ENCODE measurements at places on chromosomes 4 and X. TPM values are rescaled to one million over a fixed set of nuclear protein-coding genes. Genes with fewer than 3 reads are reported as not detected.

- DNase-seq = no peak
Measured at GRCh38 chr4:169246279-169246678, 24.5 kb downstream of the SH3RF1 start.

- no peak for DNase-seq
Measured at GRCh38 chr4:8609824-8610350, 17.3 kb downstream of the CPZ start.

DNA sequence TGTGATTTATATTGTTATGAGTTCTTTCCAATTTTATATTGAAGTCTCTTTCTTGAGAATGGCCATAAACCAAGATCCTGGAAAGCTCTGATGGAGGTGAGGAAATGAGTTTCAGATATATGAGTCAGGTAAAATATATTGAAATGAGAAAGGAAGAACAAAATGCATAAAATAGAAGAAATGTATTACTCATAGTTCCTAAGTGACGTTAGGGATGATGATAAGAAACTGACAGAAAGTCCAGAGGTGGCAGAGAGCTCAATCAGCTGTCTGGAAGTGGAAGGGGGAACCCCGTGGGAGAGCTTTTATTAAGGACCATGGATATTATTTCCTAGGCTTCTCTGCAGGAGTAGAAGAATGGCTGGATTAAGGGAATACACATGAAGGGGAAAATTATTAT lies 24.6 kb downstream of the UGT2B7 start:
- no peak for DNase-seq

DNA sequence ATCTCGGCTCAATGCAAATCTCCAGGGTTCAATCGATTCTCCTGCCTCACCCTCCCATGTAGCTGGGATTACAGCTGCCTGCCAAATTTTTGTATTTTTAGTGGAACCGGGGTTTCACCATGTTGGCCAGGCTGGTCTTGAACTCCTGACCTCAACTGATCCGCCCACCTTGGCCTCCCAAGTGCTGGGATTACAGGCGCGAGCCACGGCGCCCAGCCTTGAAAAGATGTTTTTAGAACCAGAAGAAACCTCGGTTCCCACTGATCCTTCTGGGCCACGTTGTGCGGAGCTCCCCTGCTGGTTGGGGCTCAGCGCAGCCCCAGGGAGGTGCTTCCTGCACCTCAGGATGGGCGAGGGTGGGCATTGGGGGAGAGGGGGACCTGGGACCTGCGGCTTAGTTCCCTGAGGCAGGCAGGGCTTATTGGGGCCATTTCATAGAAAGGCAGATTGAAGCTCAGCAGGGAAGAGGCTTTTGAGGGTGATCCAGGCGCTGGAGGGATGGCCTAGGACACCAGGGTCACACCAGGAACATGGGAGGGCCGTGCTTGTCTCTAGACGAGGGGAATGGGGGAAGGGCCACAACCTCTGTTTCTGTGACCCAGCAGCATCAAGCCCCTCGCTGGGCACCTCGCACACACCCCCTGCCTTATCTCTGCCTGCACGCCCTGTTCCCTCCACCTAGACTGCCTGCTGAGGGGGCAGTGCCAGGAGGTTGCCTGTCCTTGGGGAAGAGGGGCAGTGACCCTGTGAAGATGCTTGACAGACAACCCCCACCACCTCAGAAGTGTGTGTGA lies 6.3 kb upstream of the ADD1 start:
- DNase-seq = no peak

- DNase-seq = no peak
Measured at GRCh38 chr4:64014647-64015046, 394.6 kb downstream of the TECRL start.

DNA sequence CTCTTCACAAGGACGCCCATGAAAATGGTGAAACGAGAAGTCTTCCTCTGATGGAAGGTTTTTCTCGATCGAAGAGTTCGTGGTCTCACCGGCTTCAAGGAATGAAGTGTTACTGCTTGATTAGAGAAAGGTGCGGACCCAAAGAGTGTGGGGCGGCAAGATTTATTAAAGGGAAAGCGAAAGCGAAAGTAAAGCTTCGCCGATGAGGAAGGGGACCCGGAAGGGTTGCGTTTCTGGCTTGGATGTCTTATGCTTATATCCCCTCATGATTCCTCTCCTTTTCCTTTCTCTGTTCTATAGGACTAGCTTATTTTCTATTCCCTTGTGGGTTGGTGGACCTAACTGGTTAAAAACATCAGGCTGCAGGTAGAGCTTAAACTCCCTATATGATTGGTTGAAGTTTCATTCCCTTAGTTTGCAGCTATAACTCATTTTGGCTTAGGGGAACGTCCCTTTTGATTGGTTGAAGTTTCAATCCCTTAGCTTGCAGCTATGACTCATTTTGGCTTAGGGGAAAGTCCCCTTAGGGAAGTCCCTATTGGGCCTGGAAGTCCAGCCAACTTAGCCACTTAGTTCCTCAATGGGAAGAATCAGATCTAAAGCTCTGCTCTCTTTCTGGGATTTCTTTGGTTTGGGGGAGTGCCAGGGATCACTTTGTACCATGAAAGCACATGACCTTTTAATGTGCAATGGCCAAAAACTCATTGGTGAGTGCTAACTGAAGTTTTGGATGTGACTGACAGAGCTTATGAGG lies 1025.0 kb upstream of the PCDH10 start:
- no peak for DNase-seq

GRCh38 chrX:13581554-13581953 lies 12.2 kb downstream of the EGFL6 start:
- no peak for DNase-seq

GRCh38 chr4:102563000-102563399 lies 61.8 kb downstream of the NFKB1 start:
- no peak for DNase-seq

- DNase-seq = no peak
Measured at GRCh38 chrX:40008791-40009461, 88.8 kb downstream of the BCOR start.

DNA sequence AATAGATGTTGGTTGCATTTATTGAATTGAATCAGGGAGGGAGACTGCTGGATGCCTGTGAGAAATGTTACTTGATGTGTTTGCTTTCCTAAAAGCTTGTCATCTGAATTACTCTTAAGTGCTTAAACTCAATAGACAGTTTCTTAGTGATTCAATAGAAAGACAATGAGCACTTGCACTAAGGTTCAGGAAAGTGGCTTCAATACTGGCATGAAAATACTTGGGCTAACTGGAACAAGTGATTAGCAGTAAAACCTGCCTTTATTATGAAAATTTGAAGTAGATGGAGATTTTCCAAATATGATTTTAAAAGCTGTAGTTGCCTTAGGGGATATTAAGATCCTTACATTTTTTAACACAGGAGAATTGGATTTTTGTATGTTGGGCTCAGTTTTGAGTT lies 123.3 kb downstream of the RNF150 start:
- DNase-seq = no peak

GRCh38 chr4:115370012-115370411 lies 256.6 kb upstream of the NDST4 start:
- no peak for DNase-seq

- no peak for DNase-seq
Measured at GRCh38 chr4:10243856-10244255, 127.3 kb upstream of the WDR1 start.

GRCh38 chrX:106921637-106922036 lies 1.4 kb downstream of the CLDN2 start:
- no peak for DNase-seq

- DNase-seq = no peak
Measured at GRCh38 chr4:148764720-148765119, 322.5 kb upstream of the NR3C2 start.

DNA sequence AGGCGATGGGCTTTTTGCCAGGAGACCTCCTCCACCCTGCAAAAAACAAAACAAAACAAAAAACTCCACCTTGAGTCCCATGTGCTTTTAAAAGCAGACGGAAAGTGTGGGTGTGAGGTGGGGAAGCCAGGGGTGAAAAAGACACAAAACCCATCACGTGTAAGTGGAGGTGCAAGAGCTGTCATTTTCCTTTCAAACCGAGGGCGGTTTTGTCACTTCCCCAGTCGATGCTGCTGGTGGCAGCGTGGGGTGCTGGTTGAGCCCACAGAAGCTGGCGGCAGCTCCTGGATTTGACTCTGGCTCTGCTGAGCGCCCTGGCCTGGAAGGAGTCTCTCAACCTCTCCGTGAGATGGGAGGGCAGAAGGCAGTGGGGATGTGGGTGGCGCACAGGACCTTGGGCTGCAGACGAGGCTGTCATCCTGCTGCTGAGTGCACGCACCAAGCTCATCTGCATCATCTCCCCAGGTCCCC lies 110.0 kb downstream of the PSAPL1 start:
- DNase-seq = no peak

- DNase-seq = no peak
Measured at GRCh38 chrX:55169782-55170181, 50.4 kb upstream of the PAGE5 start.

GRCh38 chrX:80285131-80285773 lies 135.0 kb upstream of the TENT5D start:
- no peak for DNase-seq

Gene SPANXA1
- total RNA-seq = not detected

Gene GAGE12E
- total RNA-seq = not detected

Gene ZCCHC4
- 9.1 TPM for total RNA-seq

Gene G3BP2
- 57.7 TPM for total RNA-seq

Gene PLP2
- 48.0 TPM for total RNA-seq

Gene ARHGAP36
- not detected for total RNA-seq
